ENCODE measurements at places on chromosomes 2 and 18. TPM values are rescaled to one million over a fixed set of nuclear protein-coding genes. Genes with fewer than 3 reads are reported as not detected.

The ACYP2 gene
- total RNA-seq: 15.8 TPM

The ADAM23 gene
- 4.2 TPM for total RNA-seq

The MC4R gene
- 0.45 TPM for total RNA-seq

The DYNAP gene
- not detected for total RNA-seq

The RAB17 gene
- not detected for total RNA-seq

The CRYGD gene
- total RNA-seq: not detected

The OXER1 gene
- total RNA-seq: not detected

The CPS1 gene
- 30.4 TPM for total RNA-seq

The GNLY gene
- not detected for total RNA-seq

The SP140 gene
- not detected for total RNA-seq

The TOGARAM2 gene
- not detected for total RNA-seq
